GM04503 (cell line): ENCODE measurements at places on chromosomes 2 and 18.

DNA sequence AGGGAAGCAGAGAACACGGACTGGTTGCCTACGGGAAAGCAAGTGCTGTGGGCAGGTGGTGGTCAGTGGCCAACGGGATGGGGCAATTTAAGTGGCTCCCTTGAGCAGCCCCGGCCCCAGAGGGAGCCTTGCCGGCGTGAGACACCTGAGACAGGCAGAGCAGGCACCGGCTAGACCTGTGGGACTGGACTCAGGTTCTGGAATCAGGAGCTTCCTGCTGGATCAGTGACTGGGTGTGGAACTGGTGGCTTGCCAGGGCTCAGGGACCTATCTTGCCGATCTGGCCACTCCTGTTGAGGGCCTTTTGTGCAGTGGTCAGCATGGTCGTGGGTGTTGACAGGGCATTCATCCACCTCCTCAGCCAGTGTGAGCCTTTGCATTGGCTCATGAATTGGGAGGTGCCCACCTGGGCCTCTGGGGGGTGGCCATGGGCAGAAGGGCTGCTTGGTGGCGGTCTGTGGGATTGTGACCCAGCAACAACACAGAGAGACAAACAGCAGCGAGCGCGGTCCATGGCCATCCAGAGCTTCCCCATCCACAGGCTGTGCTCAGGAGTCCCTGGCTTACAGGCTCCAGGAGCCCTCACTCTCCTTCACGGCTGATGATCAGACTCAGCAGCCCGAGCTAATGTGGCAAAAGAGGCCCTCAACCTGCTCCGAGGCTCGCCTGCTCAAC, 85.4 kb upstream of the ZNF516 start:
- DNase-seq: no peak

DNA sequence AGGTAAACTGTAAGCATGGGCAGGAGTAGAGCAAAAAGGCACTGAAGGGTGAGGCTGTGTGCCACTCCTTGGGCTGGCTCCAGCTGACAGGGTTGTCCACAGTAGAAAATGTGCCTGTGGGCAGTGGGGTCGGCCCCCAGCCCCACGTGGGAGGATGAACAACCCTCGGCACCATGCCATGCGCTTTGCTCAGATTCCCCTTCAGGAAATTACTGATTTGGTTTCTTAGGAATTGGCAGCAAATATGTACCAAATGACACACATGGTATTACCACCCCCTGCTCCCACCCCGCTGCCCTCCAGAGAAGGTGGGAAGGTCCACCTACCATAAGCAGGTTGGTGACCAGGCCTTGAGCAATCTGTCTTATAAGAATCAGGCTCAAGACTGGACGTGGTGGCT, 13.6 kb downstream of the ADCY3 start:
- DNase-seq: no peak

DNA sequence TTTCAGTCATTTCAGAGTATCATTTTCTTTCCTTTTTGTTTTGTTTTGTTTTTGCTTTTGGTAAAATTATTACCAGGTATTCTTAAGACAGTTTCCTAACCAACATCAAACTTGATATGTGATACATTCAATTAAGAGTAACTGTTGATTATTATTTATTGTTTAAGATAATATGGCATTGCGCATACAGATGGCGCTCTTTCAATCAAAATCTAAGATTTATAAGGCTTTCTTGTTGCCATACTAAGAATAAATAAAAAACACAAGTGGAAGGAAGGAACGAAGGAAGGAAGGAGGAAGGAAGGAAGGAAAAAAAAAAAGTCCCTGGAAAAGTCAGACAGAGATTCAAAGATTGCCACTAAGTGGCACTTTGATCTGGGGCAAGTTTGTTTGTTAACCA, 1308.7 kb upstream of the FAM98A start:
- DNase-seq: no peak

GRCh38 chr2:151757861-151758260, 23.6 kb upstream of the NEB start:
- DNase-seq: no peak

- DNase-seq: no peak
These were observed 127.8 kb downstream of the TPGS2 start for GRCh38 chr18:36700955-36701354.

GRCh38 chr2:37394796-37395555, 50.5 kb downstream of the QPCT start:
- DNase-seq: no peak

DNA sequence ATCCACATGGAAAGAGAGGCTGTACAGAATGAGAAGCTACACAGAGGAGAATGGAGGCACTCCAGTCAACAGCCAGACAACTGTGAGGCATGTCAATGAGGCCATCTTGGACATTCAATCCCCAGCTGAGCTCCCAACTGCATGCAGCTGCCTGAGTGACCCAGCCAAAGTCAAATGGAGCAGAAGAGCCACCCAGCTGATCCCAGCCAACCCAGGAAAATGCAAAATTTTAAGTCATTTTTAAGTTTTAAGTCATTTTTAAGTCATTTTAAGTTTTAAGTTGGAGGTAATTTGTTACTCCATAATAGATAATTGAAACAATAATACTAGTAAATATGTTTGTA, 63.6 kb downstream of the RBMS1 start:
- no peak for DNase-seq

DNA sequence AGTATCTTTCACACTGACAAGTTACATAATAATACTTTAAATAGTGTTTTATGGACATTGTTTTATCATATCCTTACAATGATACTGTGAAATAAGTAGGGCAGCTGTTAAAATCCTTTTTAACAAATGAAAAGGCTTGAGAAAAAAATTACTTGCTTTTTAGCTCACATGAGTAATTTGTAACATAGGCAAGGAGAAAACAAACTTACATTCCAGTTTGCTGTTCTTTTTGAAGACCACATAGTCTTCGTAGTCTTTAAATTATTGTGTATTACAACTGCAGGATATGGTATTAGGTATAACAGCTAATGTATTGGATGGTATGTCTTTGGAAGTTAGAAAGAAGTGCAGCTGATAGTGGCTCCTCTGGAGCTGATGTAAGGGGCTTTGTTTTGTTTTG, 130.8 kb downstream of the COMMD1 start:
- no peak for DNase-seq

- DNase-seq: no peak
These were observed 79.7 kb upstream of the TRIB2 start for GRCh38 chr2:12636837-12637581.

- DNase-seq: no peak
These were observed 248.3 kb downstream of the TRIB2 start for GRCh38 chr2:12964904-12965539.

DNA sequence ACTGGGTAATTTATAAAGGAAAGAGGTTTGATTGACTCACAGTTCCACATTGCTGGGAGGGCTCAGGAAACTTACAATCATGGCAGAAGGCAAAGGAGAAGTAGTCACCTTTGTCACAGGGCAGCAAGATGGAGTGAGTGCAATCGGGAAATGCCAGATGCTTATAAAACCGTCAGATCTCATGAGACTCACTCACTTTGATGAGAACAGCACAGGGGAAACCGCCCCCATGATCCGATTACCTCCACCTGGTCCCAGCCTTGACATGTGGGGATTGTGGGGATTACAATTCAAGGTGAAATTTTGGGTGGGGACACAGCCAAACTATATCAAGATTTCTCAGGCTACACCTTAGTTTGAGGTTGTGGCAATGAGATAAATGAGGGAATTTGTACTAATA, 54.9 kb downstream of the AKAIN1 start:
- DNase-seq: no peak

DNA sequence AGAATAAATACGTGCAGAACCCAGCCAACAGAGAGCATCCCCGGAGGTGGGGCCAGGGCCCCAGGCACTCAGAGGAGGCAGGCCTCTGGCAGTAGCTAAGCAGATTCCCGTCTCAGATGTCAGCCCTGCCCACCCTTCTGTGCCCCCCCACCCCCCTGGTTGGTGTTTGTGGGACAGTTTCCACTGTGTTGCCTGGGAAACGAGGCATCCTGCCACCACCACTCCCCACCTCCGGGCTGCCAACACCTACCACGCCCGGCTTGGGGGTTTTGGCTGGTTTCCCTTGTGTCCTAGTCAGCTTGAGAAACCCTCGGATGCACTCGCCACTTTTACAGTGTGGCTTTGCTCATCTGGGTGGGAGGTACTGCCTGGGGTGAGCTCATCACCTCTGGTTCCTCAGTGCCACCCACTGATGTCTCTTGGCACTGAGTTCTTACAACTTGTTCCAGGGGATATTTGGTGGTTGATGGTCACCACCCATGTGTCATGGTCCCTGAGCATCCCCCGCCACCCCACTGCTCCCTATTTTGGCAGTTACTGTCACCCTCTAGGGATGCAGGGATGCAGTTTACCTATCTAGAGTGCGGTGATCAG, 72.4 kb upstream of the YWHAQ start:
- DNase-seq: peak; percentile 92

DNA sequence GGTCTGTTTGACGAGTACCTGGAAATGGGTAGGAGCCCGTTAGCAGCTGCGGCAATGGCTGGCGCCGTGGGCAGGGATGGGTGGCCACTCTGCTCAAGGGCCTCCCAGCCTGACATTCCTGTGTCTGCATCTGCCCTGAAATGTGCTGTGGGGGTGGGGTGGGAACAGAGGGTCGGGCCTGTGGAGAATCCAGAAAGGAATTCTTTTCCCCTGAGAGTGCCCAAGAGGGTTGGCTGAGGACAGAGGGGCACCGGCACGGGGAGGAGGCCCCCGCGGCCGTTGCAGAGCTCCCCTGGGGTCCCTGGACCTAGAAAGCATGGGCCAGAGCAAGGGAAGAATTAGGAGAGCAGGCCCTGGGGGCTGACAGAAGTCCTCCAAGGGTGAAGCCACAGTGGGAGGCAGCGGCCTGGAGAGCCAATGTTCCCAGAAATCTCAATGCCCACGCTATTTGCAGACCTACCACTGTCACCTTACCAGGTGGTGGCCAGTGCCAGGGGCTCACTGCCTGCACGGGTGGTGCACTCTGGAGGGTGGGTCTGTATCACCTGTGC, 27.8 kb downstream of the ANO7 start:
- no peak for DNase-seq

DNA sequence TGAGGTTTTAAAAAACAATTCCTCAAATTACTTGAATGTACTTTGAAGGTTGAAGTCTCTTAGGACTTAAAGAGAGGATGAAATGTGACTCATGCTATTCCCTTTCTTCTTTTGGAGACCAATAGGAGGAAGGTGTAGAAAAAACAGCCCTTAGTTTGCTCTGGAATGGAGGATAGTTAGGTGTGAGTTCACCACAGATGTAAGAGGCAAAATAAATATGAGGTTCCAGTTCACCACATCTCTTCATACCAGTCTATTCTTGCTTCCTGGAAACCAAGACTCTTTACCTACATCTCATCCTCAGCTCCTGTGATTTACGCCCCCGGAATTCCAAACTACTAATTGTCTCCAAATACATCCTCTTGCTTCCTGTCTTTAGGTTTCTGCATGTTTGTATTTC, 77.5 kb upstream of the TTC21B start:
- no peak for DNase-seq

DNA sequence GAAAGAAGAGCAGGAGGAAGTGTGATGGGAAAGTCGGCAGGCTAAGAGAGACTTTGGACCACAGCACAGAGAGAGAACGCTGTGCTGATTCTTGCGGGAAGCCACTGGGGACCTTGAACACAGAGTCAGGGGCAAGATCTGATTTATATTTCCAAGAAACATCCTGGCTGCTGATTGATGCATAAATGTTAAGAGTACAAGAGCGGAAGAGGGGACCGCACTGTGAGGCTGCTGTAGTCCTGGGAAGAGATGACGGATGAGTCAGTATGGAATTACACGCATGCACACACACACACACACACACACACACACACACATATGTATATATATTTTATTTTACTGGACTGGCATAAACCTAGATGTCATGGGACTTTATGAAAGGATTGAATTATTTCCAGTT, 865.6 kb upstream of the ID2 start:
- DNase-seq: no peak

DNA sequence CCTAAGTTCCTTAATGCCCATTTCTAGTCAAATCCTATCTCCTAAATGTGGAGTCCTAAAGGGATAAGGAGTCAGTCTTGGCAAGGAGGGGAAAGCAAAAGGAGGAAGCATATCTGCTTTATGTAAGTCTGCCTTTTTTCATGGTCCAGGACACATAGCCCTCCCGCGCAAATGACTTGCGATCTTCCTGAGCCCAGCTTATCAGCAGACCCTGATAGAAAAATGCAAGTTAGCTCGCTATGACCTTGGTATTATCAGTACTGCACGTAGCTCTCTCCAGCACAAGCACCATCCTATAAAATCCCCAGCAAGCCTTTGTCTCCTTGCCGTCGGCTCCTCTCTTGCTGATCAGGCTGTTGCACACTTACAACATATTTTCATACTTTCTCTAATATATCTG, 281.4 kb upstream of the KCNH7 start:
- DNase-seq: no peak

DNA sequence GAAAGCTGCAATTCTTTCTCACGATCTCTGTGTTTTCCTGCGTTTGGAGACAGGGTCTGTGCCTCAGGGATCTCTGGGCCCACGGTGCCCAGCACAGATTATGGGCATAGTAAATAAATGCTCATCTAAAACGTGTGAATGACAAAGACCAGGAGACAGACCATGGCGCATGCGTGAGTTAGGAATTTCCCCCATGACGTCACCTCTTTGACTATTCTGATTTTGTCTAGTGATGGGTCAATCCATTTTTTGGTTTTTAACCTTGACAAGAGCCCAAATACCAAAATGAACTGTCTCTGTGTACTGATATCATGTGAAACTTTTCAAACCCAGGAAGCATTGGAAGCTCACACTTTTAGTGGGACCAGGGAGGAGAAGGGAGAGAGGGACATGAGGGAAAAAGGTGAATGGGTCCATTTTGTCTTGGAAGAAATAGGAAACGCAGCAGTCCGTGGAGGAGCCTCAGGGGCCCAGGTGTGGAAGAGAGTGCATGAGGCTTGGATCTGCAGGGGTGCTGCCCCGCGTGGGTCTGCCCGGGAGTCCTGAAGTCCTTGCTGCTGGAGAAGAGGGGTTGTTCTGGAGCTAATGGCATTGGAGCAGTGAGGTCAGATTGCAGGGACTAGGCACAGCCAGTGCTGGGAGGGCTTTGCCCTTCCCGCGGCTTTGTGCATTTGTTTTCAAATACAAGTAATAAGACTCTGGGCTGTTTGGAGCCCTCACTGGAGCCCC, 172.2 kb downstream of the ASB1 start:
- DNase-seq: no peak

- DNase-seq: no peak
These were observed 155.6 kb upstream of the NOL4 start for GRCh38 chr18:34380326-34380725.
